ENCODE measurements at places on chromosomes 11 and 22. TPM values are rescaled to one million over a fixed set of nuclear protein-coding genes. Genes with fewer than 3 reads are reported as not detected.

- H3K4me3 ChIP-seq = no peak overlapping the region
- H3K4me1 ChIP-seq = no peaks in the 10 kb centered on the region
- no peak overlapping the region for H3K27ac ChIP-seq
- H3K36me3 ChIP-seq = no peaks in the 10 kb centered on the region
These were observed 121.1 kb downstream of the PHF21B start for GRCh38 chr22:44888491-44889254.

GRCh38 chr22:49004484-49005399 is 822.9 kb downstream of the BRD1 start:
- no peak overlapping the region for H3K4me3 ChIP-seq
- no peaks in the 10 kb centered on the region for H3K4me1 ChIP-seq
- H3K27ac ChIP-seq = no peak overlapping the region
- H3K27me3 ChIP-seq = no peaks in the 10 kb centered on the region
- no peaks in the 10 kb centered on the region for H3K36me3 ChIP-seq

Gene PDE3B
- 64.6 TPM for total RNA-seq

Gene RAPSN
- not detected for total RNA-seq

Gene TENM4
- total RNA-seq = 0.78 TPM

Gene TUBA8
- 8.6 TPM for total RNA-seq

- no peaks in the 10 kb centered on the region for H3K27me3 ChIP-seq
- H3K4me3 ChIP-seq = no peak overlapping the region
- no peak for DNase-seq
- peaks cover 18% of the 10 kb centered on the region for H3K4me1 ChIP-seq
- no peaks in the 10 kb centered on the region for H3K36me3 ChIP-seq
These were observed 14.1 kb downstream of the PLCB3 start for GRCh38 chr11:64265176-64266160.

Gene RELT
- 0.33 TPM for total RNA-seq

Gene TSPO
- total RNA-seq = 225 TPM

Gene HMBS
- total RNA-seq = 16.1 TPM

GRCh38 chr11:6387811-6388599 is 2.3 kb upstream of the SMPD1 start:
- H3K36me3 ChIP-seq = no peaks in the 10 kb centered on the region
- H3K27ac ChIP-seq = peak overlapping the region; percentile 55
- H3K4me1 ChIP-seq = peaks cover 44% of the 10 kb centered on the region
- no peak overlapping the region for H3K4me3 ChIP-seq

DNA sequence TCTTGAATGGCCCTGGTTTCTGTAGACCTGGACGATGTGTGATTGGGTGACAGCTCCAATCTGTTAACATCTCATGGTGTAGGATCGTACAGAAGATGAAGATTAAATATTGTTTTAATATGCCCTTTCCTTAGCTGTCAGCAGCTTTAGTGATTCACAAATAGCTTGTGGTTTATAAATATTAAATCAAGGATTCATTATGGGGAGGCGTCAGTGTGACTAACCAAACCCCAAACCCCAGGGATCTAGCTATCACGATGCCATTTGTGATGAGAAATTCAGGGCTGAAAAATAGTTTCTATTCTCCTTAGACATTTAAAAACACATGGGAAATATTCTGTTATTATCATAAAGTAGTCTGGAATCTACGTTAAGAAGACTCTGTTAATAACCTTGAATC is 73.4 kb downstream of the NCAM1 start:
- no peaks in the 10 kb centered on the region for H3K27me3 ChIP-seq
- no peaks in the 10 kb centered on the region for H3K4me1 ChIP-seq
- H3K27ac ChIP-seq = no peak overlapping the region
- H3K4me3 ChIP-seq = no peak overlapping the region

GRCh38 chr11:120219938-120220746 is 9.3 kb downstream of the OAF start:
- H3K27ac ChIP-seq = peak overlapping the region; percentile 7
- H3K27me3 ChIP-seq = no peaks in the 10 kb centered on the region

Gene APOL5
- not detected for total RNA-seq

Gene RAG2
- not detected for total RNA-seq

DNA sequence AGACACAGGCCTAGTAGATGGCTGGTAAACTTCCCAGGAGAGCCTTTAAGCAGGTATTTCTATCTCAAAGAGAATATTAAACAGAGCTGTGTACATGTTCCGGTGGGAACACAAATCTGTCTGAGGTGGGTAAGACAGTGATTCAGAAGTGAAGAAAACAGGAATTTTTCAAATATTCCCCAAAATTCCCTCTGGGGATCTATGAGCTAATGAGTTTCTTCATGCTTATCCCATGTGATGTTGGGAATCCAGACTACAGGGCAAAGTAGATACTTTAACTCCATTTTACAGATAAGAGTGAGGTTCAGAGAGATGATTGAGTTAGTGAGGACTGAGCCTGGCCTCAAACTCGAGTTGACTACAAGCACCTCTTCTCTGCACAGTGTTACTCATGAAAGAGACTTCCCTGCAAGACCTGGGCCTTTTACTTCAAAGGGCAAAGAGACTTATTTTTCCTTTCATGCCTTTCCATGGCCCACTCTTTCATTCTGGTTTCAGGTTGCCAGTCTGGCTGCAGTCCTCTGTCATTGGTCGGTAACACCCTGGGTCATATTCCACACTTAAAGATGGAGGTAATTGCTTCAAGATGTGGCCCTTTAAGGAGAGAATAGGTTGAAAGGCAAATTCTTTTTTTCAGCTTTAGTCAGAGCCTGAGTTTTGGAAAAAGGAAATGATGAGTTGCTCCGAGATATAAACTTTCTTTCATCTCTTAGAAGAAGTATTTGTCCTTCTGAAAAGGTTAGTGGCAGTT is 70.1 kb downstream of the CYB5R2 start:
- no peak overlapping the region for H3K27ac ChIP-seq
- H3K27me3 ChIP-seq = no peaks in the 10 kb centered on the region
- DNase-seq = no peak
- H3K4me3 ChIP-seq = no peak overlapping the region

DNA sequence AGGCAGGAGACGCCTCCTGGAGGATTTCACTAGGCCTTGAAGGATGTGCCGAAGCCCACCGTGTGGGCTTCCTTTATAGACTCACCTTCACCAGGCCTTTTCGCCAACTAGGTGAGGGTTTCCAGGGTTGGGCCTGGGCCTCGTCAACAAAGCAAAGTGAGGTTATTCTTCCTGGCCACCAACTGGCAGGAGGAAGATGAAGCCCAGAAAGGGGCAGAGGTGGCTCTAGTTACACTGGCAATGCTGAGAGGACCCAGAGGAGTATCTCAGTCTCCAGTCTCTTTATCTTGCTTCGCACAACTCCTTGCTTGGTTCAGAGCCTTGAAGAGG is 404 bp upstream of the RELT start:
- H3K4me3 ChIP-seq = no peak overlapping the region
- no peak for DNase-seq
- peak overlapping the region; percentile 81 for H3K27ac ChIP-seq
- H3K36me3 ChIP-seq = no peaks in the 10 kb centered on the region
- H3K4me1 ChIP-seq = peaks cover 23% of the 10 kb centered on the region

DNA sequence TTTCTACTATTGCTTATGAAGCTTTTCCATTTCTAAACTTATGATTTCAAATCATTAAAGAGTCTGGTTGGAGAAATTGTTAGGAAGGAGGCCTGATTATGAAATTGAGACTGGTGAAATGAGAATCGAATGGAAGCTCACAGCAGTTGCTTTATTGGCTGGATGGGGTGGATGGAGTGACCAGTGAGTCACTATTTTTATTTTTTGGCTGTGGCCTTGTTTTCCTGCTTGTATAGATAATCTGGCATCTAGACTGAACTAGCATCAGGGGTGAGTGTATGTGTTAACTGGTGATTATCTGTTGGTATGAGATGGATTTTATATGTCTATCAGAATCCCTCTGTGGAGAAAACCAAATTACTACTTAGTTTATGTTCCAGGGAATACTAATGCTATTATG is 36.2 kb downstream of the UVRAG start:
- no peak overlapping the region for H3K4me3 ChIP-seq
- H3K4me1 ChIP-seq = no peaks in the 10 kb centered on the region
- DNase-seq = no peak

Gene ADAMTS8
- total RNA-seq = 0.66 TPM

DNA sequence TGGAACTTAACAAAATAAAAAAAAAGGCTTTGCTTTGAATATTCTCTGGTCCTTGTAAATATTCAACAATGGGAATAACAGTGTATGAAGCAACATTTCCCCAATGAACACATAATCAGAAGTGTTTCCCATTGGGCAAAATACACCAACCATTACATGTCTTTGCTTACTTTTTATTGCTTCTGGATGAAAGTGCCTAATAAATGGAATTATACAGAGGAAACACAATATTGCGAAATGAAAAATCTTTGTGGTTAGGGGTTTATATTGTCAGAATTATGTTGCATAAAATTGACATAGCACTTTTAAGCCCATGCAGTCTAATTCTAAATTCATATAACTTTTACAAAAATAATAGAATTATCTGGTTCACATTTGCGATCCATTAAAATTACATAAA is 386.4 kb downstream of the DCDC1 start:
- no peaks in the 10 kb centered on the region for H3K36me3 ChIP-seq
- no peak overlapping the region for H3K4me3 ChIP-seq
- H3K4me1 ChIP-seq = no peaks in the 10 kb centered on the region
- H3K27me3 ChIP-seq = no peaks in the 10 kb centered on the region
- H3K27ac ChIP-seq = no peak overlapping the region
- DNase-seq = no peak

Gene ANO1
- total RNA-seq = 7.3 TPM

- no peak for DNase-seq
- H3K4me1 ChIP-seq = no peaks in the 10 kb centered on the region
- no peaks in the 10 kb centered on the region for H3K36me3 ChIP-seq
- no peak overlapping the region for H3K4me3 ChIP-seq
- no peak overlapping the region for H3K27ac ChIP-seq
These were observed 34.0 kb downstream of the AMPD3 start for GRCh38 chr11:10488934-10489691.

Data from body of pancreas (tissue), 4 donors.